Daoy (cell line): ENCODE measurements at places on chromosomes 12 and 14. TPM values are rescaled to one million over a fixed set of nuclear protein-coding genes. Genes with fewer than 3 reads are reported as not detected.

The C14orf180 gene
- not detected in 2 replicates for total RNA-seq

DNA sequence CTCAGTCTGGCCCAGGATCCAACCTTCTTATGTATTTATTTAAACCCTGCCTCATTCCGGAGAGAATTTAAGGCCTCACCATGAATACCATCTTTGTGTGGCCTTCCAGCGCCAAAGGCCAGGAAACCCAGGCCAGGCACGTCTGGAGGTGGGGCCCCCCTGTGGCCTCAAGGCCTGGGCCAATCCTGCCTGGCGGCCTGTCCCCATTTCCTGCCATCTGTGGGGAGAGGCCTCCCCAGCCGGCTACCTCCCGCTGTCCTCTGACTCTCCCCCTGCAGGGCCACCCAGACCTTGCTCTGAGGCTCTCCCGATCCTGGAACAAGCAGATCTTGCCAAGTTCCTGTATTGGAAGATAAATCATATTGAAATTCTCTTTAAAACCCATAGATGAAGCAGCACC lies 37.4 kb upstream of the MEG3 start:
- no peak for DNase-seq

- DNase-seq, result no peak
These were observed 172.3 kb downstream of the DPY19L2 start for GRCh38 chr12:63495974-63496373.

The PIWIL1 gene
- 0.68 and 1.8 TPM in 2 replicates for total RNA-seq

- DNase-seq, result no peak
These were observed 6.7 kb downstream of the BAG5 start for GRCh38 chr14:103555559-103556337.

- no peak for DNase-seq
These were observed 11.1 kb upstream of the MYO1H start for GRCh38 chr12:109336593-109336992.

DNA sequence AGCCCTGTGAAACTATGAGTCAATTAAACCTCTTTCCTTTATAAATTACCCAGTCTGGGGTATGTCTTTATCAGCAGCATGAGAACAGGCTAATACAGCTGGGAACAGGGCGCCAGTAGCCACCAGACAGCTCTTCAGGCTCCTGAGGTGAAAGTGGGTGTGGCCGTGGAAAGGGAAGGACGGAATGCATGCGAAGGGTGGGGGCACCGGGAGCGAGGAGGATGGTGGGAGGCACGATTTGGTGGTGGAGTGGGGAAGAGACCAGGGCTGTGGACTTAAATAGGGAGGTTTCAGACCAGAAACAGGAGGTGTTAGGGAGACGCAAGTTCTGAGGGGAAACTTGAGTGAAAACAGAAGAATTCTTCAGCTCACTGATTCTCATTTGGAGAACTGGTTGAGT lies 44.1 kb upstream of the CHST11 start:
- DNase-seq, result no peak

GRCh38 chr14:100568998-100569733 lies 18.1 kb downstream of the BEGAIN start:
- peak; percentile 53 for DNase-seq

The CMA1 gene
- not detected in 2 replicates for total RNA-seq

DNA sequence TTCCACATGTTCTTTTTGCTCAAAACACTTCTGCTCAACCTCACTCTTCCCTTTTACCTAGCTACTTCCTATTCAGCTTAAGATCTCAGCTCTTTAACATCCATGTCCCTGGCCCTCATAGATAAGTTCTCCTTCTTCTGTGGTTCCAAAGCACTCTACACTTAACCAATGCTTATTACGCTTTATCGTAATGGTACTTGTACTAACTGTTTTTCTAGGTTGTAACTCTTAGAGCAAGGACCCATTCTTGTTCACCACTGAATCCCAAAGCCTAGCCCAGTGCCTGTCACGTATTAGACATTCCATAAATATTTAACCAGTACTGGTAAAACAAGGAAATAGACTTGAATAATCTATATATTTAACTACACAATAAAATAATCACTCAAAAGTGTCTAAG lies 5.3 kb downstream of the SLC41A2 start:
- DNase-seq, result no peak

DNA sequence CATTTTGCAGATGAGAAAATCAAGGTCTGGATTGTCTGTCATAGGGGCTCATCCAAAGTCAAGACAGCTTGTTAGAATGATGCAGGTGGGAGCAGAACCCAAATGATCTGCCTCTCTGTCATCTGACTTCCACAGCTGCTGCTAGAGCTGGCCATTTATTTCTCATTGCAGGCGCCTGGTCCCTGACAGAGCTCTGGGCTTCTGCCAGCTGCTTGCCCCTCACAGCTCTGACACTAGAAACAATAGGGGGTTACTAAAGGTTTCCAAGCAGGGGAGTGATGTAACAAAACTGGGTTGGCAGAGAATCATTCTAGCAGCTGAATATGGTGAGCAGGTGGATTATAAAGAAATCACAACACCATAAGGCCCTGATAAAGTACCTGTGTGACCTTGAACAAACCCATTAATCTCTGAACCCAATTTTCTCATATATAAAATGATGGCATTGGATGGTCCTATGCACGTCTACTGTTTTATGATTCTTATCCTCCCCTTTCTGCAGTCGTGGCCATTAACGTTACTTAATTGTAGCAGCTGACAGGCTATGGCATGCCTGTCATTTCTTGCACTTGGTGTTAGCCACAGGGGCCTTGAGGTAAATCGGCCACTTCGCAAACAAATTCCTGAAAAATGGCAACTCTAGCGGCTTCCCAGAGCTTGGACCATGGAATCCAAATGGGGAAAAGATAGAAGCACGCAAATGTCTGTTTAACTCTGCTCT lies 134.6 kb downstream of the RMST start:
- no peak for DNase-seq
